NCI-H187 (cell line): ENCODE measurements at places on chromosomes 16 and 17.

- no peak for DNase-seq
Observed at GRCh38 chr16:79077346-79077745, 523.2 kb downstream of the MAF start.

GRCh38 chr17:77471984-77472461 lies 331.3 kb downstream of the SEC14L1 start:
- DNase-seq, result peak; percentile 32

DNA sequence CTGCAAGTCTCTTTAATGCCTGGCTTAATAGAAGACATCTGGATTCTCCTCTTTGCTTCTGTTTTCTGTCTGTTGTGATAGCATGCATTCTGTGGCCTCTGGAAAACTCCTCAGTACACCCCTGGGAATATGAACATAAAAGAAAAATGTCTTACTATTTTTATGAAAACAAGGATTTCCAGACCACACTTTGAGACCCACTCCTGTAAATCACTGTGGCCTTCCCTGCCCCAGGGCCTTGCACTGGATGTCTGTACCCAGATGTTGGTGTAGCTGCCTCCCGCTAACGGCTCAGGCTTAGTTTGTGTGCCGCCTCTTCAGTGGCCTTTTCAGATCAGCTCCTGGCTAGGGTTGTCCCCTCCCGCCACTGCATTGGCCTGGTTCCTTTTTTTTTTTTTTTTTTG lies 126.6 kb downstream of the SOCS1 start:
- DNase-seq, result no peak

DNA sequence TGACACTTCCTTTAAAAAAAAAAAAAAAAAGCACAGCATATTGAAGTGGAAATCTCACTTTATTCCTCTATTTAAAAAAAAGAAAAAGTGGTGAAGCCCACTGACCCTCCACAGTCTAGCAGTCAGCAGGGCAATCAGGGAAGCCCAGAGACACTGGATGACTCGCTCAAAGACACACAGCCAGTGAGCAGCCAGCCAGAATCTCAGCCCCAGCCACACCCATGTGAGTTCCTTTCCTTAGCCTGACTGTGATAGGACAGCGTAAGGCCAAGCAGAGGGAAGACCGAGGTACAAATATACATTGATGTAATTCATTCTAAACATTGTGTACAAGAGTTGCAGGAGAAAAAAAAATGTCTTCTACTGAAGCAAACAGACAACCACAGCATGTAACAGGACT lies 22.5 kb downstream of the XPO6 start:
- no peak for DNase-seq

- no peak for DNase-seq
Observed at GRCh38 chr16:87324411-87325275, 7.5 kb upstream of the C16orf95 start.

DNA sequence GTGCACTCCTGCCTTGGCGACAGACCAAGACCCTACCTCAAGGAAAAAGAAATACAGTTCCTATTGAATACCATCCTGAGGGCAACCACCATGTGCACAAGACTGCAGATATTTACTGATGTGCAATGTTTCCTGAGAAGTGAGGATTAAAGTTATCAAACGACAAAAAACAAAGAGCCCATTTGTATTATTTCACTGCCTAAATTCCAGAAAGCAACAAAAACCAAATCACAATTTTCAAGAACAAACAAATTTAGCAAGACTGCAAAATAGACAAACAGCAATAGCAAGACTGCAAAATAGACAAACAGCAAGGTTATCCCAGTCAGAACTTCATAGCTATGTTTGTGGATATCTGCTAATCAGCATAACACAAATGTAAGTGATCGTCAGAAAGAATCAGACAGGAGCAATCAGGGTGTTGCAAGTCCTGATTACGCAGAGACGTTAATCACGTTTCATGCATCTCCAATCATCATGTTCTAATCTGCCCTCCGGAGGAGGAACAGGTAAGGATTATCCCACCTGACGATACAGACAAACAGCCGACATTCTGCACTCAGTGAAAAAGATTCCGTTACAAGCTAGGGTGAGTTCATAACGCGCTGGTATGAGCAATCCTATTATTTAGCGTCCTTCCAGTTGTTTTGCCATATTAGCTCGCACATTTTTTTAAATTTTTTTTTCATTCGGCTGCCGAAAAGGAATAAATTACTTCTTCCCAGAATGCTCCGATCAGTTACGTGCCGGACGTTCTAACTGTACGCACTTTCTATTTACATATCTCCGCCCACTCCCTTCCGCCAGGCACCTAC lies 2.9 kb downstream of the TMEM107 start:
- DNase-seq, result peak; percentile 62
